Lower lobe of right lung (tissue), 2 donors: ENCODE measurements at places on chromosomes 2 and 18. TPM values are rescaled to one million over a fixed set of nuclear protein-coding genes. Genes with fewer than 3 reads are reported as not detected.

APCDD1 gene
- total RNA-seq: 33.4 TPM

CHRND gene
- total RNA-seq: not detected

NETO1 gene
- not detected for total RNA-seq

ITGA6 gene
- 70.4 TPM for total RNA-seq

RUFY4 gene
- total RNA-seq: not detected

NEURL3 gene
- 0.27 TPM for total RNA-seq

VAMP8 gene
- total RNA-seq: 272 TPM

FNDC4 gene
- 1.6 TPM for total RNA-seq

MOGAT1 gene
- 3.2 TPM for total RNA-seq

ZNF396 gene
- total RNA-seq: 4.4 TPM

FAM237A gene
- total RNA-seq: not detected

ARHGEF4 gene
- 9.1 TPM for total RNA-seq

CCDC74B gene
- 7.2 TPM for total RNA-seq

ATP8B1 gene
- 27.2 TPM for total RNA-seq

AQP12B gene
- not detected for total RNA-seq

DYSF gene
- 41.2 TPM for total RNA-seq

UGT1A3 gene
- total RNA-seq: not detected

GCG gene
- not detected for total RNA-seq

SP140 gene
- total RNA-seq: 15.0 TPM

CLEC4F gene
- 0.71 TPM for total RNA-seq

CLIP4 gene
- 64.6 TPM for total RNA-seq

IL36A gene
- not detected for total RNA-seq

ASNSD1 gene
- 29.1 TPM for total RNA-seq

DUSP2 gene
- 5.5 TPM for total RNA-seq
